Bronchus fibroblast of lung (primary cell): ENCODE measurements at places on chromosomes 6 and 20. TPM values are rescaled to one million over a fixed set of nuclear protein-coding genes. Genes with fewer than 3 reads are reported as not detected.

The TRIM15 gene
- not detected in 2 replicates for total RNA-seq

The DOK5 gene
- 7.2 and 9.8 TPM in 2 replicates for total RNA-seq

The MYL9 gene
- 54.1 and 78.6 TPM in 2 replicates for total RNA-seq

The C4B gene
- total RNA-seq: 1.5 and 2.2 TPM in 2 replicates

The FITM2 gene
- 5.9 and 6.8 TPM in 2 replicates for total RNA-seq

The PSMG4 gene
- total RNA-seq: 29.3 and 29.4 TPM in 2 replicates

The SPACA1 gene
- not detected in 2 replicates for total RNA-seq

The TINAG gene
- total RNA-seq: not detected in 2 replicates

The COL9A3 gene
- 2.7 and 3.0 TPM in 2 replicates for total RNA-seq

The GGTLC1 gene
- total RNA-seq: not detected in 2 replicates

The KIAA1755 gene
- total RNA-seq: 0.89 and 1.5 TPM in 2 replicates

The PTCRA gene
- total RNA-seq: not detected in 2 replicates

The IMPG1 gene
- 0.30 TPM in 1 of 2 replicates, not detected in the other for total RNA-seq

The PLTP gene
- 48.3 and 51.7 TPM in 2 replicates for total RNA-seq

The SMPDL3A gene
- total RNA-seq: 4.2 and 5.0 TPM in 2 replicates

The EFCAB8 gene
- under 0.01 TPM in 1 of 2 replicates, not detected in the other for total RNA-seq

The PLA2G7 gene
- not detected in 2 replicates for total RNA-seq

The LIME1 gene
- total RNA-seq: 5.2 and 6.7 TPM in 2 replicates

The OPN5 gene
- not detected in 2 replicates for total RNA-seq
